ENCODE measurements at places on chromosomes 2 and 18. TPM values are rescaled to one million over a fixed set of nuclear protein-coding genes. Genes with fewer than 3 reads are reported as not detected.

SATB2 gene
- 3.7 TPM for total RNA-seq

DSG4 gene
- total RNA-seq = not detected

FNDC4 gene
- total RNA-seq = 6.9 TPM

SP110 gene
- total RNA-seq = 25.0 TPM

SLC9A4 gene
- not detected for total RNA-seq

All from lung (tissue), 17 donors.